ENCODE measurements at places on chromosomes 1 and 21. TPM values are rescaled to one million over a fixed set of nuclear protein-coding genes. Genes with fewer than 3 reads are reported as not detected.

Gene PODN
- not detected for total RNA-seq

Gene FNDC5
- 1.4 TPM for total RNA-seq

Gene AGL
- 21.8 TPM for total RNA-seq

Gene GPR52
- 7.7 TPM for total RNA-seq

Gene TMEM240
- 0.31 TPM for total RNA-seq

Gene TCHHL1
- total RNA-seq = not detected

Gene PLEKHN1
- 1.4 TPM for total RNA-seq

Gene PLEKHA6
- total RNA-seq = 0.61 TPM

Gene C8A
- total RNA-seq = not detected

Gene RPTN
- not detected for total RNA-seq

Gene HEYL
- not detected for total RNA-seq

Gene NCAM2
- total RNA-seq = not detected

Gene PKLR
- total RNA-seq = not detected

Gene CR2
- 34.1 TPM for total RNA-seq

Gene MMP23B
- total RNA-seq = 0.32 TPM

Gene FHAD1
- not detected for total RNA-seq

Gene MLLT11
- total RNA-seq = 0.59 TPM

Gene OR10Z1
- not detected for total RNA-seq

Gene TADA1
- 15.3 TPM for total RNA-seq

Gene FALEC
- total RNA-seq = 1.1 TPM

Gene KIF26B
- total RNA-seq = 1.7 TPM

Gene MROH9
- total RNA-seq = not detected

Gene CACHD1
- 0.12 TPM for total RNA-seq

Gene OR2T35
- total RNA-seq = 1.6 TPM

Gene GIPC2
- total RNA-seq = not detected

Gene RGS18
- total RNA-seq = not detected

Gene SHISAL2A
- 44.2 TPM for total RNA-seq

Gene NGF
- total RNA-seq = not detected
